ENCODE measurements at places on chromosomes 3 and 15.

- no peak for DNase-seq
Observed at GRCh38 chr3:15452156-15452555, 24.8 kb downstream of the EAF1 start.

DNA sequence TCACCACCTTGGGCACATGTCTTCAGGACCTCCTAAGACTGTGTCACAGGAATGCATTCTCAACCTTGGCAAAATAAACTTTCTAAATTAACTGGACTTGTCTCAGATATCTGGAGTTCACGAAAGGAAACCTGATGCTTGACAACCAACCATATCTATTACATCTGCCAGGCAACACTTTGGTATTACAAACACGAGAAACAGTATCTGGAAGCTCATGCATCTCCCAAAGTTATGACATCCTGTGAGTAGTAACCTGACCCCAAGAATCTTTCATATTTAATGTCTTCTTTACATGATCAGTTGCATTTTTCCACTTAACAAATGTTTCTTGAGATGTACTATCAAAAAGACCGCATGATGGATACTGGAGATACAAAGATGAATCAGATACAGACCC lies 465.3 kb upstream of the AGTR1 start:
- DNase-seq, result no peak

DNA sequence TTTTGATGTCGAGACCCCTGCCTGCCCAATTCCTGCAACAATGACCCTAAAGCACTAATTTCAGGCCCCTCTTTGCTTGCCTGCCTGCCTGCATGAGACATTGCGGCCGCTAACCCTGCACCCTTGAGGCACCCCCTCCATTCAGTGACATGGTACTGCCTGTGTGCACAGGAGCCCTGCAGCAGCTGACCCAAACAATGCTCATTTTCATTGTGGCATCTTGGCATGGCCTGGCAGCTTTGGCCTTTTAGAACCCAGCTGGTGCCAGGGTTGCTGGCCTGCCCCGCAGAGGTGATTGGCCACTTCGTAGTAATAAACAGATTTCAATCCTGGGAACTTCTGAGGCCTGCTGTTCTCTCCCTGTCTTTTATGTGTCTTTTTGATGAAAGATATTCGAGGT lies 33.8 kb downstream of the SLCO3A1 start:
- DNase-seq, result no peak

GRCh38 chr3:171684221-171684620 lies 126.1 kb downstream of the PLD1 start:
- DNase-seq, result no peak

DNA sequence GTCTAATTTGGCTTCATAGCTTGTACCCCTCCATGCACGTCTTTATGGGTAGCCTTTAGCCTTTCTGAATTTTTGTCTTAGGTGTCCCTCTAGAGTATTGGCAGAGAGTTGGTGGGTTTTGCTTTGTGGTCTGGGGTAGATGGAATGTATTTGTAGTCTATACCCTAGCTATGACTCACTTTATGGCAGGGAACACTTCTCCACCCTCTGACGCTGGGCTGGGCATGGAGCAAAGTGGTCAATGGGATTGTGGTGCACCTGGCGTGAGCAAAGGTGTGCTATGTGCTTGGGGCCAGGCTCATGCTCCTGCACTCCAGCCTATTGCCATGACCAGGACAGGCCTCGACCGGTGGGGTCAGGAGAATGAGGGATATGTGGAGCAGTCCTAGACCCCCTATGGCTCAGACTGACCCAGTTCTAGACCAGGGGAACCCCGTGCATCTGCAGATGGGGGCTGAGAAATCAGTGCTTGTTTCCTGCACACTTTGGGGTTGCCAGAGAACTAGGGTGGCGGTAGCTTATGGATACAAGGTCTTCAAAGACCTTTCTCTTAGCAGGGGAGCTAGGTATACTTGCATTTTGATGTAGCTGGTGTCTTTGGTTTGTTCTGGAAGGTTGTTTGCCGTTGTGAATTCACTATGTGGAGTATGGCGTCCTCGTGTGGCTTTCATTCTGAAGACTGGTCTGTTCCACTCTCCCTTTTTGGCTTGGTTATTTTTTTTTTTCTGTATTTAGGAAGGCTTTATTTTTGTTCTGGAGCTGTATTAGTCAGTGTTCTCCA lies 49.4 kb upstream of the RPL32 start:
- no peak for DNase-seq

DNA sequence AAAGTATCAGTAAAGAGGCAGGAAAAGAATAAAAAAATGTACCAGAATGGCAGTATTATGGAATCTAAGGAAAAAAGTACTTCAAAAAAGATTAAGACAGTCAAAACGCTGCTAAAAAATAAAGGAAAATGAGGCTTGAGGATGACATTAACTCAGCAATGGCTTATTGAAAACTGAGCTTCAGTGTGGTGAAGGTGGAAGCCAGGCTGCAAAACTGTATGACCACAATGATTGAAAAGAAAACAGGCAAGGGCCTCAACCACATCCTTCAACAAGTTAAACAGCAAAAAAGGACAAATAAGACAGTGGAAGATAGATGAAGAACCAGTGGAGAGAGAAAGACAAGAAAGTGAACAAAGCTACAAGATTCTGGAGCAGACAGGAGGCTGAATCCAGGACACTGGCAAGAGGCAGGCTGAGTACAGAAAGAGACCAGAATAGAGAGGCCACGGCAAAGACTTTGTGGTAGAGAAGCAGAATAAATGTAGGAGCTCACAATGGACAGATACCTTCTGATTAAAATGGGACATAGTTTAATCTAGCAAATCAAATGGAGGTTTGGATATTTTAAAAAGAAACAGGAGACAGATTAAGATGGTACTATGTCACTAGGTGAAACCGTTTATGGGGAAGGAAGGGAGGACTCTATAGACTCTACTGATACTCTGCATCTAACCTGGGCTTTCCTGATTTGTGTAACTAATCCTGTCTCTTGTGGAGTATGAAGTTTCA lies 86.1 kb downstream of the TJP1 start:
- DNase-seq, result no peak

GRCh38 chr3:61570813-61571212 lies 9.4 kb downstream of the PTPRG start:
- no peak for DNase-seq

DNA sequence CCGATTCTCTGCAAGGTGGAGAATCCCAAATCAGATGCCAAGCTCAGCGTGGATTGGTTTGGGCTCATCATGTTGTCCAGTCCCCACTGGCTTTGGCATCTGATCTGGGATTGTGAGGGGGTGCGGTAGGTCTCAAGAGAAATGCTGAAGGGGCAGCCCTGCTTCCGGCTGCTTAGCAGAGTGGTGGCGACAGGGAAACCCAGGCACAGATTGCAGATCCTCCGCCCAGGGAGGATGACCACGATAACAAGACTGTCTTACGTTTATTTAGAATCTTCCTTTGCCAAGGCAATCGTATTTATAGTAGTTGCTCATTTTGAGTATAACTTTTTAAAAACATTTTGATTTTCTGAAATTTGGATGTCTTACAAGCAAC lies 61.1 kb downstream of the SLC12A8 start:
- no peak for DNase-seq

DNA sequence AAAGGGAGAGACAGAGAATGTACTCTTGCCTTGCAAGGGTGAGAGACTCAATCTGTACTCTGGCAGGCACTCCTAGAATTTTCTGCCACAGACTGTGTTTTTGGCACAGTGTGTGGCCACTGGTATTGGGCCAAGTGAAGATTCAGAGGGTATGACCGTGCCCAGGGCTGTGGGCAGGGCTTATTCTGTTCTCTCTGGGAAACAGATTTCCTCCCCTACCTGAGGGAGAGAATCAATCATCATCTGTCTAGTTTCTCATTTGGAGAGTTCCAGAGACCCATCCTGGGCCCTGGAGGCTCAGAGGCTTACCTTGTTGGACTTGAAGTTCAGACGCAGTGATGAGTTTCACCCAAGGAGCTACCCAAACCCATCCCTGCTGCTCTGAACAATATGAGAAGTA lies 28.2 kb downstream of the CSTA start:
- no peak for DNase-seq

GRCh38 chr3:10560060-10560861 lies 54.9 kb upstream of the ATP2B2 start:
- no peak for DNase-seq

- DNase-seq, result no peak
Observed at GRCh38 chr3:172276103-172276502, 172.2 kb downstream of the GHSR start.

- DNase-seq, result no peak
Observed at GRCh38 chr3:195767792-195768191, 43.9 kb downstream of the MUC4 start.

GRCh38 chr3:157122116-157122515 lies 37.8 kb downstream of the CCNL1 start:
- DNase-seq, result no peak

DNA sequence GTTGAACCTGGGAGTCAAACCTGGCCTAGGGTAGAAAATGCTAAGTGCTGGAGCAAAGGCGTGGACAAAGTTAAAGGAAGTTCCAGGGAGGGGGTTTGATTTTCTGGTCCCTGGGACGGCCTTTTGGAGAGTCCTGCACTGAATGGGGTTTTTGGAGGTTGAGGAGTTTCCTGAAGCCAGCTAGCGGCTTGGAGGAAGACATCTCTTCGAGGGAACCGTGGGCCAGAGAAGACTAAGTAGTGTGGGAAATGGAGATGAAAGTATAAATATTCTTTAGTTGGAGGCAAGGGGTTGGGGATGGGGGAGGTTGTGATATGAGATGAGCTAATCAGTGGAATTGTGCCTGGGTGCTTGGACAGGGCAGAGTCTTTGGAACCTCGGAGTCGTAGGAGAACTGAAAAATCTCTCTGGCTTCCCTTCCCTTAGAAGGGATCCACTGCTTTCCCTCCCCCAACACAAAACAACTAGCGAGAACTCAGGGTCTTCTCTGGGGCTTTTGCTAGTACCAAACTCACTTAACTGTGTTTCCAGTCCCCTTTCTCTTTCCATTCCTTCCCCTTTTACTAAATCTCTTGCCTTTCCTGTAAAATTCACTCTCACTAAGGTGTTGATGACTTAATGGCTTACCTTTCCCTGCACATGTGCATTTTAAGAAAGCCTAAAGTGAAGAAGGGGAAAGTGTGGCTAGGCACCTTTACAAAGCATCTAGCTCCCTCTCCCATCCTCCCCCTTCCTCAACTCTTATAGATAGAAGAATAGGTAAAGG lies 1.0 kb downstream of the LPP start:
- no peak for DNase-seq

GRCh38 chr15:45099549-45100165 lies 14.3 kb downstream of the DUOX2 start:
- DNase-seq, result no peak

DNA sequence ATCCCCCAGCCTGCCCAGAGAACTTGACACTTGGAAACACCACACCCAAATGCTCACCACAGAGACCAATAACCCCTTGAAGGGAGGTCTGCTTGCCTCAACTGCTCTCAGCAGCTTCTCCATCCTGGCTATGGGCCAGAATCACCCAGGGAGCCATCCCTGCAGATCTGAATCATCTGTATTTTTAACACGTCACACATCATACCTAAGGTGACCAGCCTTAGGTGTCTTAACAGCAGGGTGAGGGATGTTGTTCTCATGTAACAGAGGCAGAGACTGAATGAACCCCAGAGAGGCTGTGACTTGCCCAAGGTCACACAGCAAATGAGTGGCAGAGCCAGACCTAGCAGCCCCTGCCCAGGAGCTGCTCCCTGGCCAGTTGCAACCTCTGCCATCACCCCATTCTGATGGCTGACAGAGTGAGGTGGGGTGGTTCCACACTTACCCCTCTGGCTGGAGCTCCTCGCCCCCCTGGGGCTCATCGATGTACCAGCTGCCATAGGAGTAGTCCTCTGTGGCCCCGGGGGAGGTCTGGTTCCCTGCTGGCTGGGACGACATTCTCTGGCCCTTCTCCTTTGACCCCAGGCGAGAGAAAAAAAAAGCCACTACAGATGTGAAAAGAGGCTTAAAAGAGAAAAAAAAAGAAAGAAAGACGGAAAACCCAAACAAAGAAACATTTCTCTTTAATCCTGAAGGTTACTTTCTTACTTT lies 722 bp downstream of the STRA6 start:
- no peak for DNase-seq

GRCh38 chr3:11074451-11074850 lies 79.8 kb upstream of the HRH1 start:
- no peak for DNase-seq

Data from CD4-positive, alpha-beta T cell treated with Interleukin-4 for 4 hours (primary cell).